ENCODE measurements at places on chromosomes 2 and 18.

DNA sequence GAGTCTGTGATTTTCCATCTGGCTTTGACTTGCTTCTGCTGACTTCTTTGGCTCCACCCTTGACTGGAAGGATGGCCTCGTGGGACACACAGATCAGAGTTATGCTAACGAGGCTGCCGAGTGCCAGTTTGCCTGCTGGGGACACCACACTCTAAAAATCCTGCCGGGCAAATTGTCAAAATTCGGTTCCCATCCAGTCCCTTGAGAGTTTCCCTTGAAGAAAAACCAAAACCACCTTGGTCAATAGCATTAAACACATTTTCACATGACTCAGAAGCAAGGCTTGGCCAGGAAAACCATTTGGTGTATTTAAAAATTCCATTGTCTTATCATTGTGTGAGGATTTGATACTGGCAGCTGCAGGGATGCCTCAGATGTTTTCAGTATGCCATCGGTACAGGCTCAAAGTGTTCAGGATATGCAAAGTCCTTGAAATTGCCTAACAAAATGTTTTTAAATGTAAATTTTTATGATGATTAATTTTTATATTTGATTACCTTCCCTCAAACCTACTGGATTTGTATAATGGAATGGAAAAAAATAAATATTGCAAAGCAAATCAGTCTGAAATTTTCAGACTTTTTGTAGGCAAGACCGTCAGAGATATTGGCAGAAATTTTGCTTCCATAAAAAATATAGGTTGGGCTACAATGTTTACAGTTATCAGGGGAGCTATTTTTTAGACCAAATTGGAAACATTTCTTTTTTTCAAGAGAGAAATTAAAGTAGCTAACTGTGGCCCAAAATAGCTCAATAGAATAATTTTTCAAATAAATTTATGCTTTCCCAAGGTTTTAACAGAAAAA lies 41.6 kb downstream of the KCNE4 start:
- no peak for DNase-seq

DNA sequence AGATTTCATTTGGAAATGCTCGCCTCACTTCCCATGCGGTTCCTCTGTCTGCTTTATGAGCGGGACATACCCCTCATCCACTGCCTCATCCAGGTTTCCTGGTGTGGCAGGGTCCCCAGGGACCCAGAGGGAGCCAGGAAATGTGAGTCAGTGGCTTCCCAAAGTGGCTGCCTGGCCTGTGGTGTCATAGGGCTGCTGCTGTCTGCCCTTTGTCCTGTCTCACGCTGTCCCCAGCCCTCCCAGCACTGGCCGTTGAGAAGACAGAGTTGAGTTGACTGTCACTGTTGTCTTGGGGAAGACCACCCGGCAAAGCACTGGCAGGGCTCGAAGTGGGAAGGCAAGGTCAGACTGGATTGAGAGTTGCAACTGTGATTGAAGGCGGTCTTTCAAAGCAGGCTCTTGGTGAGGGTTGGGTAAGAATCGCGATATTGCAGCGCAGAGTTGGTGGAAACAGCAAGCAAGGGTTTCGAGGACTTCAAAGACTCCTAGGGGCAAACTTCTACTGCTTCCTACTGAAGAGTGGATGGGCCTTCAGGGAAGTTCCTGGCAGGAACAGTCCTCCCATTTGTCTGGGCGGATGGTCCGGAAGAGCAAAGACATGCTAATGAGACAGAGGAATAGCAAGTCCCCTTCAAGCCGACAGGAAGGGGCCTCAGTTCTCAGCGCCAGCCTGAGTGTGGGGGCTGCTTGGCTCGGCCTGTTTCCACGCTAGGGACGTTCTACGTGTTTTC lies 33.9 kb downstream of the RAB31 start:
- no peak for DNase-seq

DNA sequence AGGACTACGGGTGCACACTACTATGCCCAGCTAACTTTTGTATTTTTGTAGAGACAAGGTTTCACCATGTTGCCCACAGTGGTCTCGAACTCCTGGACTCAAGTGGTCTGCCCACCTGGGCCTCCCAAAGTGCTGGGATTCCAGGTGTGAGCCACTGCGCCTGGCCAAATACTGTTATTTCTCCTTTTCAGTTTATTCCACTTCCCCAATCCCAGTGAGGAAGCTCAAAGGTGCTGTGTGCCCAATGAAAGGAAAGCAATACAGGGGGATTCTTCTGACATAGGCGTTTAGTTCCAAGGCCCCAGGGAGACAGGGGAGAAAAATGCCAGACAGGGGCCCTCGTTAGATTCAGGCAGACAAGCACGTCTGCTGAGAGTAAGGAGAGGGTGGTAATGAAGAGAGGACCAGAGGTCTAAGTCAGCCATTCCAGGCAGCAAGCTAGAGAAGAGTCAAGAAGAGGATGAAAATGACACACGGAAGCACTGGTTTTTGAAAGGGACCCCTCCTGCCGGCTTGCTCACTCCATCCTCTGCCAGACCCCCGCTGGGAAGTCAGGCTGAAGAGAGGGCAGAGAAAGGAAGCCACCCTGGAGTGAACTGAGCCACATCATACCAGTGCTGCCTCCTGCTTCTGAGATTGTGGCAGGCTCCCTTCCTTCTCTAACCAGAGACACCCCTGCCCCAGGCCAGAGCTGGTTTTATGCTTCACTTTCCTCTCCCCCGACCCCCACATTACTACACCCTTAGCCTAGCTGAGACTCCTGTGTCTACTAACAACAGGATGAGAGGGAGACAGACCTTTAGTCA lies 6.7 kb downstream of the INO80C start:
- no peak for DNase-seq

GRCh38 chr2:3839476-3839875 lies 136.1 kb downstream of the DCDC2C start:
- no peak for DNase-seq

- DNase-seq, result no peak
These were observed 424.1 kb upstream of the ZEB2 start for GRCh38 chr2:144943986-144944385.

GRCh38 chr2:61151436-61151835 lies 10.6 kb upstream of the C2orf74 start:
- no peak for DNase-seq

GRCh38 chr2:63667132-63667700 lies 78.5 kb downstream of the MDH1 start:
- no peak for DNase-seq
